LoVo (cell line): ENCODE measurements at places on chromosomes 16 and 17.

- DNase-seq, result no peak
Measured at GRCh38 chr16:86401126-86401525, 109.2 kb upstream of the FOXF1 start.

DNA sequence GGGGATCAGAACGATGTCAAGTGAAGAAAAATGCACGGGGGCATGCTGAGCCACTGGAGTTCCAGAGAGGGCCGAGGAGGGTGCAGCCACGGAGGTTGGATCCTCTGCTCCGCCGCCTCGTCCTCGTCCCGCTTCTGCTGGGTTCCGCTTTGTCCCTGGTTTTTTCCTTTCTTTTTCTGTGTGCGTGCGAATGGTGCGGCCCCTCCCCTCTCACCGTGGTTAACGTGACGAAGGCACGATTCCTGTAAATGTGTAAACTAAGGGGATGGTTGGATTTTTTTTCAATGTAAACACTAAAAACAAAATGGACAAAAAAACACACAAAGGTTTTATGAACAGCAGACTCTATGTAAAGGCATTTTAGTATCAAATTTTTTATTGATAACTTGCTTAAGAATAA is 46.7 kb downstream of the ACTG1 start:
- no peak for DNase-seq

- no peak for DNase-seq
Measured at GRCh38 chr17:60391471-60392041, 377 bp downstream of the USP32 start.

DNA sequence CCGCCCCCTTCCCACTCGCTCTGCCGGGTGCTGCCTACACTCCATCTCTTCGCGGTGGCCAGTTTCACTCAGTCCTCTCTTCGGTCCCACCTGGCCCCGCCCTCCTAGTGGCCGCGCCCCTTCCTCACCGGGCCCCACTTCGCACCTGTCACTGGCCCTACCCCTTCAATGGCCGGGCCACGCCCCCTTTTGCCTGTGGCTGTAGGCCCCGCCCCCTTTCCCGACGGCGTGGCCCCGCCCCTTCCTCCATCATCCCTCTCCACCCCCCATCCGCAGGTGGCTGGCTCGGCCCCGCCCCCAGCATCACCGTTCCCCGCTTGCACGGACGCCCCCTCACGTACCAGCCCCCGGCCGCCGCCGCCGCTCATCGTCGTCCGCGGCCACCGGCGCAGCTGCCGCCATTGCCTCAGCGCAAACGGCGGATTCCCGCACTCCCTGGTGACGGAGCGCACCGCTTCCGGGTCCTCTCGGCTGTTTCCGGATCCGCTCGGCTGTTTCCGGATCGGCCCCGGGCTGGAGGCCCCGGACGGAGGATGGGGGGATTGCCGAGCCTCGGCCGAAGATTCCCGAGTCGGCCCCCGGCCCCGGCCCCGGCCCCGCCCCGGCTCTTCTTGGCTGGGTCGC is at the start of gene RABEP2:
RABEP2 (minus strand) TSS at position 477 of the 624 bp plus-strand sequence; CDS start at position 402, 75 bp downstream.
- DNase-seq, result peak; percentile 97

GRCh38 chr16:4614571-4615383 is at the start of gene UBALD1:
Gene UBALD1 (minus strand): TSS chr16:4614888. CDS start chr16:4614797, 91 bp downstream.
- DNase-seq, result peak; percentile 93

GRCh38 chr17:34781571-34782108 is 179.6 kb downstream of the CCT6B start:
- DNase-seq, result no peak

DNA sequence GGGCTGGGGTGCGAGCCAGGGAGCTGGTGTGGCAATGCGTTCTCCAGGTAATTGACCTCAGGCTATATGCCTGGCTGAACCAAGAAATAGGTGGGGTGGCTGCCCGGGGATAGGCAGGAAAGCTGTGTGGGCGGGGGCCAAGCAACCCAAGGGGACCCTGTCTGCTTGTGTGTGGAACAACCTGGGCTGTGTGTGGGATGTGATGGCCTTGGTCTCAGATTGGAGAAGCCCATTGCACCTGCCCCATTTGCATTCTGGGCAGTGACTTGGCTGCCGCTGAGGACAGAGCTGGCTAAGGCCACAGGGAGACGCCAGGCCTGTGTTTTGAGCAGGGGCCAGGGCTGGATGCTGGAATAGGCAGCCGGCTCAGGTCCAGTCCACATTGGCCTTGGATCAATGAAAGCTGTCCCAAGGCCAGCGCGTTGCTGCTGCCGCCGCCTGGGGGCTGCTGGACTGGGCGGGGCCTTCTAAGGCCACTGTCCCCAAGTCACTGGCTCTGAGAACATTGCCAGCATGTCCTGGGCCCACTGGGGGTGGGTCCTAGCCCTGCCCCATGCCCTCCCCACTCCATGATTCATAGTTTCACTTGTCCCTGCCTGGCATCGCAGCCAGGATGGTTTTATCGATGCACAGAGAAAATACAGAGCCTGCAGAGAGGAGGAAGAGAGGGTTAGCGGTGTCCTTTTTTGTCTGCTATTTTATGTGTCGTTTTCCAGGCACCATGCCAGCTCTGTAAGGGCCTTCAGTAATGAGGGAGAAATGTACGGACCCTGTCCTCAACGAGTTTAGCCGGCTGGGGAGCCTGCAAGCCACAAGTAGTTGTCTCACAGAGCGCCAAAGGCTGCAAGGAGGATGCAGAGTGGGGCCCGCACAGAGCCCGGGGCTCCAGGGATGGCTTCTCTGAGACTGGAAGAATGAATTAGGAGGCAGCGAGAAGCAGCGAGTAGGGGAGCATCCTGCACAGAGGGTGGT is 43.9 kb downstream of the NKD1 start:
- DNase-seq, result no peak

GRCh38 chr16:54318941-54319340 is 32.4 kb upstream of the IRX3 start:
- no peak for DNase-seq

DNA sequence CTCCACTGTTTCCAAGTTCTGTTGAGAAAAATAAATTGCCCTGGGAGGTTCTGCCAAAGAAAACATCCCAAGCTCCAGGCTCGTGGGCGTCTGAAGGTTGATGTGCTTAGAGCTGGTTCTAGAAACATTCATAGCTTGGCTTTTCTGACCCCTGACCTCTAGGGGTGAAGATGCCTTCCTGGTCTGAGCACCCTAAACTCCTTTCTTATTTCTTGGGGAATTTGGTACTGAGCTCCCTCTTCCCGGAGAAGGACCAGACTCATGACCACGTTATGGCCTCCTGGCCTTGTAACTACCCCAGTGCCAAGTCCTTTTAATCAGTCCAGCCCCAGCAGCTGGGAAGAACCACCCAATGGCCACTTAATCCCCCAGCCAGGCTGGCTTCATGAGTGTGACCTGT is 66.4 kb downstream of the MYH11 start:
- DNase-seq, result no peak

GRCh38 chr16:17496891-17497290 is 26.1 kb upstream of the XYLT1 start:
- DNase-seq, result no peak

- no peak for DNase-seq
Measured at GRCh38 chr16:87601401-87601981, 817 bp upstream of the JPH3 start.

- DNase-seq, result no peak
Measured at GRCh38 chr16:88713568-88714419, 7.5 kb downstream of the CTU2 start.

GRCh38 chr17:81151278-81151677 is 14.0 kb upstream of the PVALEF start:
- DNase-seq, result no peak

GRCh38 chr17:77930780-77931768 is 27.4 kb upstream of the TNRC6C start:
- no peak for DNase-seq

GRCh38 chr17:63984651-63985386 is 12.1 kb upstream of the SCN4A start:
- DNase-seq, result peak; percentile 29

- no peak for DNase-seq
Measured at GRCh38 chr16:80804056-80804525, 307 bp downstream of the CDYL2 start.

DNA sequence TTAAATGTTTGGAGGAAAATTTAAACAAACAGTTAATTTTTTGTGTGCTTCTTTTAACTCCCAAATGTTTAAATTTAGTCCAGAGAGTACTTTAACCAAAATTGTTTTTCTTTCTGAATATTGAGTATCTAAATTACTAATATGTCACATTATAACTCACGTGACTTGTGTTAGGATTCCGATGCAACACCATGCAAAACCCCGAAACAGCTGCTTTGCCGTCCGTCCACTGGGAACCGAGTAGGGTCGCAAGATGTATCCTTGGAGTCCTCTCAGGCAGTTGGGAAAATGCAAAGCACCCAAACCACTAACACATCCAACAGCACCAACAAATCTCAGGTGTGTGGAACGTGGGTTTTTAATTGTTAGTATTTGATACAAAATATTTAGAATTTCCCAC is 38.7 kb upstream of the ADCY7 start:
- no peak for DNase-seq

DNA sequence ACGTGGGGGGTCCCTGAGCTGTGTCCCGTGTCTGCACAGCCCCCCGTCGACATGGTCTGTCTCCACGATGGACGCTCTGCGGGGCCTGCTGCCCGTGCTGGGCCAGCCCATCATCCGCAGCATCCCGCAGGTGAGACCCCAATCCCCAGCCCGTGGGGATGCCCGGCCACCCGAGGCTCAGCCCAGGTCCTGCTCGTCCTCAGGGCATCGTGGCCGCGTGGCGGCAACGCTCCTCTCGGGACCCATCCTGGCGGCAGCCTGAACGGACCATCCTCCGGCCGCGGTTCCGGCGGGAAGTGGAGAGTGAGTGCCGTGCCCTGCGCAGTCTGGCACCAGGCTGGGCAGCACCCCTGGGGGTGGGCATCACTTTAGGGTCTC is 4.9 kb downstream of the MSLN start:
- no peak for DNase-seq

- no peak for DNase-seq
Measured at GRCh38 chr17:44941712-44942331, 5.8 kb downstream of the KIF18B start.

DNA sequence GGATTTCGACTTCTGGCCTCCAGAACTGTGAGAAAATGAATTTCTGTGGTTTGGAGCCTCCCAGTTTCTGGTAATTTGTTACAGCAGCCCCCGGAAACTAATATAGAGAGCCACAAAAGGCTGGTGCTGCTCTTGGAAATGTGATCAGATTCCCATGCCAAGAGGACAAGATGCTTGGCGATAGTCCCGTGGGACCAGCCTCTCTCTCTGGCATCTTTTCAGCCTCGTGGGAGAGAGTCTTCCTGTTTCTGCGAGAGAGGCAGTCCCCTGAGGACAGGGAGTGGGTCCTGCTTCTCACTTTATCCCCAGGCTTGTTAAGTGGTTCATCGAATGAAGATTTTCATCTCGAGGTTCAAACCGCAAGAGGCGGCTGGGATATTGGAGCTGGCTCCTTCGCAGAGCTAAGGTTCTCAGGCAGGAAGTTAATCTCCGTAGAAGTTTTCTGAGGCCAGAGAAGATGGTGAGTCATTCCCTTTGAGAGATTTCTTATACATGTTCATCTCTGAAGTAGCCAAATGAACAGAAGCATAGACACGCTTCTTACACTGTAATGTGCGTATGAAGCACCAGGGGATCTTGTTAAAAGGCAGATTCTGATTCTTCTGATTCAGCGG is 211.6 kb upstream of the SDK2 start:
- no peak for DNase-seq
